DMS53 (cell line): ENCODE measurements at places on chromosomes 6 and 20.
A peak's percentile ranks its signal among the peaks of the same experiment; 100 is the strongest.

- no peak for DNase-seq
Observed at GRCh38 chr6:125750692-125751333, 1.4 kb downstream of the HEY2 start.

- DNase-seq = no peak
Observed at GRCh38 chr6:148608199-148608951, 138.5 kb upstream of the UST start.

GRCh38 chr20:50636601-50637540 lies 54.5 kb downstream of the RIPOR3 start:
- DNase-seq = no peak

DNA sequence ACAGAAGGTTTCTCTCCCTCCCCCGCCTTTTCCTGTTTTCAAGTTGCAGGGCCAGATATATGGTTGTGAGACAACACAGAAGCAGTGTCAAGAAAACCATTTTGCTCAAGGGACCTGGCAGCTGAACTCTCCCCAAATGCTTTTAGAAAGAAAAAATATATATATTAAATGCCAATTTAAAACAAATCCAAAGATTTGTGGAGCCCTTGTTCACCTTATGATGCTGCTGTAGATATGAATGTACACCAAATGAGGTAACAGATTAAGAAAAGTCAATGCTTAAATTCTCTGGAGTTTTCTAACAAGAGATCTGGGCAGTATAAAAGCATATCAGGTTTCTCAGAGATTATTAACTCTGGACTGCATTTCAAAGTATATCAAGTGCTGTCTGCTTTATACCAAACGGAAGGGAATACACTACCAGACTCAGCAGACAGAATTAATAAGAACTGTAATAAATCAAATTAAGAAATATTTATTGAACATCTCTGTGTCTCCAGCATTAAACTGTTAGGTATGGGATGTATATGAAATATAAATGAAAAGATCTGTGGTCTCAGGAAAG lies 357.5 kb downstream of the HDGFL1 start:
- DNase-seq = peak; percentile 43

DNA sequence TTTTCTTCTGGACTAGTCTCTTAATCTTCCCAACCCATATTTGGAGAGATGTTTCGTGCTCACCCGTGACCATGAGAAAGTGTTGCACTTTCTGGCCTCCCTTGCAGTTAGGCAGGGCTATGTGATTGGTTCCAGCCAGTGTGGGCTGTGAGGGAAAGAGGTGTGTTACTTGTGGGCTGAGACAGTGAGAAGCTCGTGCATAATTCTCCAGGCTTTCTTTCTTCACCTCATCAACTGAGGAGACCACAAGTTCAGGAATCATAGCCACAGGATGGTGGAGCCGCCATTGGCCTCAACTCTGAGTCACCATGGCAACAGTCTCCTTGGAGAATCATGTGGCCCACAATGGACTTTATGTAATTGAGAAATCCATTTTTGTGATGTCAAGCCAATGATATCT lies 57.5 kb upstream of the FUCA2 start:
- DNase-seq = no peak

DNA sequence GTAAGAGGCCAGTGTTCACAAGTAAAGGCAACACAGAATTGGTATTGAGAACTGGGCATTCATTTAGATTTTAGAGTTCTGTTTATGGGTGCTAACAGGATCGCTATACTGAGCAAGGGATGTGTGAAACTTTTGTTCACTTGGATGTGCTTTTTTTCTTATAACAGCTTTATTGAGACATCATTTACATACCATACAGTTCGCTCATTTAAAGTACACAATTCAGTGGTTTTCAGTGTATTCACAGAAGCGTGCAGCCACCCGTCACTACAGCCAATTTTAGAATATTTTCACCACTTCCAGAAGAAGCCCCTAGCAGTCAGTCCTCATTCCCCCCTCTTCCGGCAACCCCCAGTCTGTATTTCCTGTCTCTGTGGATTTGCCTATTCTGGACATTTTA lies 48.7 kb downstream of the GFRA4 start:
- no peak for DNase-seq

DNA sequence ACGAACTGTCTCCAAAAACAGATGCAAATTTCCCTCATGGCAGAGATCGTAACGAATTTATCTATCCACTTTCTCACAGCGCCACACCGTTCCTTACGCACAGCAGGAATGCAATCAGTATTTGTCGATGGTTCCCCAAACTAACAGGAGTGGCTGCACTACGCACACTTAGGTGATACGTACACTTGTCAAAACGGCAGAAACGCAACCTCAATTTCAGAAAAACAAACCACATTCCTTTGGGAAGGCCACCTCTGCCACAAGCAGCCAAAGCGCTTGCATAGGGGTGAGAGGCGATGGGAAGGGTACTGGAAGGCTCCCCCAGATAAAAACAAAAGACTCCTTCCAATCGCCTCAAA lies 638 bp downstream of the MDN1 start:
- DNase-seq = peak; percentile 57

GRCh38 chr6:11637266-11637665 lies 99.7 kb downstream of the TMEM170B start:
- peak; percentile 35 for DNase-seq

GRCh38 chr20:480044-480443 lies 17.7 kb upstream of the TBC1D20 start:
- no peak for DNase-seq
